ENCODE measurements at places on chromosomes 1 and 21.
A peak's percentile ranks its signal among the peaks of the same experiment; 100 is the strongest.

DNA sequence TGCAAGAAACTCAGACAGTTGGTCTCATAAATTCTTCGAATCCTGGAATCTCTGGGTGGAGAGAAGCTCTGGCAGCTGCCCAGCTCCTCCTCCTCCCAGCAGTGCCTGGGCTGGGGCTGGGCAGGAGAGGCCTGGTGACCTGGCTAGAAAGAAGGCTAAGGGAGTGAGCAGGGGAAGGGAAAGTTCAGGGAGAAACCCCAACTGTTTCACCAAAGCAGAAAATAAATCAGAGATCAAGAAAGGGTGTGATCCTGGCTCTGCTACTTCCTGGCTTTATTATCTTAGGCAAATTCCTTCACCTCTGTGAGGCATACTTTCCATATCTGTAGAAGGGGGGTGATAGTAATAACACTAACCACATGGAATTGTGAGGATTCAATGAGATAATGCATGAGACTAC is 8.8 kb upstream of the COL16A1 start:
- no peak for DNase-seq

DNA sequence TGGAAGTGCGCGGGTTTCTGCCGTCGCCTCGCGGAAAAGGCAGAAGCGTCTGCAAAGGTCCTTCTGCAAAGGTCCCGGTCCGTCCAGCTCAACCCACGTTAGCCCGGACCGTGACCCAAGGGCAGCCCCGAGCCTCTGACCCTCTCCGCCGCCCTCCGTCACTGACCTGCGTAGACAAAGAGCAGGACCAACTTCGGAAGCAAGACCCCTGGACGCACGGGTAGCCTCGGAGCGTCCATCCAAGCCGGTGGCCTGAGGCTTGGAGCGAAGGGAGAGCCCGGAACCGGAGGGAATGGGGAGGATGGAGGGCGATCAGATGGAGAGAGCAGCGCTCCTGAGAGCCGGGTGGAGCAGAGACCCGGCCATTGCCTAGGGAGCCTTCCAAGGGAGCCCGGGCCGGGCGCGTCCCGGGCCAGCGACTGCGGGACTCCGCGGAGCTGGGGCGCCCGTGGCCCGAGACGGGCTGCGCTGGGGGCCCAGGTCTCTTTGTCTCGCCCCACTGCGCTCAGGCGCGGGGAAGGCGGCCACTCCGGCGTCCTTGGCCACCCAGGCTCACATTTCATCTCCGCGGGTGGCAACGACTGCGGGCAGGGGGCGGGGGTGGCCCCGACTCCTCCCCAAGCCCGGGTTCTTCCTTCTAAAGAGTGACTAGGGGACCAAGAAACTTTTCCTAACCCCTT is at the start of gene CYYR1:
TSS of gene CYYR1 (minus strand) at position 585 of the 680 bp plus-strand sequence. CDS start at position 239, 346 bp downstream.
- DNase-seq: peak; percentile 66

DNA sequence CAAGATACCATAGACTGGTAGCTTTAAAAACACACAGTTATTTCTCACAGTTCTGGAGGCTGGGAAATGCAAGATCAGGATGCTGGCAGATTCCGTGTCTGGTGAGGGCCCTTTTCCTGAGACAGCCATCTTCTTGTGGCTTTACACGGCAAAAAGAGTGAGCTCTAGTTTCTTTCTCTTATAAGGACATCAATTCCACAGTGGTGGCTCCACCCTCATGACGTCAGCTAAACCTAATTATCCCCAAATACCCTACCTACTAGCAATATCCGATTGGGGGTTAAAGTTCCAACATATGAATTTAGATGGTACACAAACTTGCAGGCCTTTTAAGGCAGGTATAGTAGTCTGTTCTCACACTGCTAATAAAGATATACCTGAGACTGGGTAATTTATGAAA is 77.7 kb downstream of the PRRX1 start:
- DNase-seq: no peak

DNA sequence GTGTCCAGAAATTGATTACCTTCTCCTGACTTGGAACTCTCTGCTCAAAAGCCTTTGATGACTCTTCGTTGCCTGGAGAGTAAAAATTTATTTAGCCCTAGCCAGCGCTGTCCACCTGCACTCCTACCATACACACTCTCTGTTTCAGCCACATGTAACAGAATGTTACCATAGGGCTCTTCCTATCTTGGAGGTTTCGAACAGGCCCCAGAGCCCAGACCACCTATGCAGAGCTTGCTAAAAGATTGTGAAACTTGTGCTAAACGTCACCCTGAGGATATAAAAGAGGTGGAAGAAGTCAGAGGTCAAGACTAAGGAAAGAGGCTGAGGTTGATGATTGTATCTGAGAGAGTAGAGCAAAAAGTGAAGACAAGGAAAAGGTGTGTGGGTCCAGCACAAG is 237.0 kb upstream of the HOOK1 start:
- DNase-seq: no peak

DNA sequence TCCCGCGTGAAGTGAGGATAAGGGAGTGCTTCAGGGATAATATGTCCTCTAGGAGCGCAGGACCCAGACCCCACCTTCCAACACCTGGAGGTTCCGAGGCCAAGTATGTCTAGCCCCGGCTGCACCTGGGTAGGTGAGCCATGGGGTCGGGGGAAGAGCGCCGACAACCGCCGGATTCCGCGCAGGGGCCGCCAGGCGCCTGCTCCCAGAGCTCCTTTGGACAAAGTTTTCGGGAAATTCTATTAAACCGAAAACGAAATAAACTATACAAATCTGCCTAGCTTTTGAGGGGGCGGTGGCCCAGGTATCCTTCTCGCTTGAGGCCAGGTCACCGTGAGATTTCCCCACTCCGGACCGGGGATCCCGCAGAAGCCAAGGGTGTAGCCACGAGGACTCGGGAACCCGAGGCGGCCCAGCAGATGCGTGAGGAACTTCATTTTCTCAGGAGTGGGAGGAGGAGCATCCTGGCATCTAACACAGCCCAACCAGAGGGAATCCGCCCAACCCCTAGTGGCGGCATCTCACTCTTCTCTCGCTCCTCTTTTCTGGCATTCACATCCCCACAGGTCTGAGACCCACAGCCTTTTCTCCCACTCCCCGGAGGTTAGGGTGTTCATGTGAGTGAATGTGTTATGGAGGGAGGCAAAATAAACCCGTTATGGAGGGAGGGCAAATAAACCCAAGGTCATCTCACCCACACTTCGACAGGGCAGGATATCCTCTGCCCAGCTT is 2.3 kb upstream of the DMRTA2 start:
- no peak for DNase-seq

DNA sequence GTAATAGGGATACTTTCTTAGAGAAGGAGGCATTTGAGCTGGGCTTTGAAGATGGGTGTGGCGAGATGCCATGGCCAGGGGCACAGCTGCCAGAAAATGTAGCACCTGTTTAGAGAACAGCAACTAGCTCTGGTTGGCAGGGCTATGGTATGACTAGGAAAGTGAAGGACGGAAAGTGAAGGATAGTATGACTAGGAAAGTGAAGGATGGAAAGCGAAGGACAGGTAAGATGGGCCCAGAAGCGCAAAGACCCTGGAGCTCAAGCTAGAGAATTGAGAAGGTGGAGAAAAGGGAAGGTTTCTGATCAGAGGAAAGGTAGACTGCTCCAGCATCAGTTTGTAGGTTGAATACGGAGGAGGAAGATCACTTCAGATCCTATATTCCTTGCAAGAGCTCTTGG is 205.4 kb downstream of the SLC35F3 start:
- DNase-seq: no peak

GRCh38 chr1:14591600-14591999 is 6.9 kb upstream of the KAZN start:
- no peak for DNase-seq
